ENCODE measurements at places on chromosomes 5 and 9.
A peak's percentile ranks its signal among the peaks of the same experiment; 100 is the strongest.

- no peak for DNase-seq
Observed at GRCh38 chr5:168064933-168065622, 226.4 kb upstream of the WWC1 start.

DNA sequence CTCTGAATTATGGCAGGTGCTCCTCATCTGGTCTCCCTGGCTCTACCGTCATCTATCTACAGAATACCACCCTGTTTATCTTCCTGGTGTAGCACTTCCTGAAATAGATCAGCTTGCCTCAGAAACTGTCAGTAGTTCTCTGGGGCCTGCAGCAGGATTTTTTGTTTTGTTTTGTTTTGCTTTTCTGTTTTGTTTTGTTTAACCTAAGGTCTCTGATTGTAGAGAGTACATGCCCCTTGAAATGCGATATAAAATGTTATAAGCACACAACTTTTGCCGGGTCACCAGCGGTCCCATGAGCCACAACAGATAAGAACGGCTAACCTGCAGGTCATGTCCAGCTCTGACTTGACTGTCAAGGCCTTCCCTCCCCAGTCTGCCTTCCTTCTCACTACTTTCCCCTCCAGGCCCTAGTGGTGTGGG lies 26.6 kb upstream of the CREBRF start:
- no peak for DNase-seq

GRCh38 chr5:118597543-118597942 lies 390.8 kb downstream of the DTWD2 start:
- no peak for DNase-seq

DNA sequence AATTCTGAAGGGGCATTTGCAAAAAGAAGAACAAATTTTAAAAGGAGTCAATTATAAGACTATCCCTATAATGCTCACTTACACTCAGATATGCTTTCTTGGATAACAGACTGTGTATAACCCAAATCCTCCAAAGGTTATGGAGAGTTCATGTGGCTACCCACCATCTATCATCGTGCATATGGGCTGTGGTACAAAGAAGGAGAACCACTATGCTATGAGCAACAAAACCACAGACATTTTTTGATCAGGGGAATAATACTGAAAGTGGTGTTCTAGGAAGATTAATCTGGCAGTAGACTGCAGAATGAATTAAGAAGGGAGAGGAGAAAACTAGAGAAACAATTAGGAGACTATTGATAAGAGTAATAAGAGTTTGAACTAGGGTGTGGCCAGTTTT lies 16.8 kb downstream of the NR3C1 start:
- no peak for DNase-seq

GRCh38 chr5:138065102-138065501 lies 18.7 kb upstream of the WNT8A start:
- no peak for DNase-seq

GRCh38 chr9:93827545-93828330 lies 127.4 kb downstream of the BARX1 start:
- peak; percentile 87 for DNase-seq

- DNase-seq, result no peak
Observed at GRCh38 chr5:132327252-132327955, 33.2 kb downstream of the SLC22A4 start.
